Activated CD4-positive, alpha-beta memory T cell treated with anti-CD3 and anti-CD28 coated beads, Interleukin-2, amount 10 ng/mL, durations not matched to agents 7 days and 5 days (primary cell): ENCODE measurements at places on chromosomes 13 and 19.
A peak's percentile ranks its signal among the peaks of the same experiment; 100 is the strongest.

GRCh38 chr19:28990522-28990921 is 222.4 kb downstream of the UQCRFS1 start:
- DNase-seq: no peak

DNA sequence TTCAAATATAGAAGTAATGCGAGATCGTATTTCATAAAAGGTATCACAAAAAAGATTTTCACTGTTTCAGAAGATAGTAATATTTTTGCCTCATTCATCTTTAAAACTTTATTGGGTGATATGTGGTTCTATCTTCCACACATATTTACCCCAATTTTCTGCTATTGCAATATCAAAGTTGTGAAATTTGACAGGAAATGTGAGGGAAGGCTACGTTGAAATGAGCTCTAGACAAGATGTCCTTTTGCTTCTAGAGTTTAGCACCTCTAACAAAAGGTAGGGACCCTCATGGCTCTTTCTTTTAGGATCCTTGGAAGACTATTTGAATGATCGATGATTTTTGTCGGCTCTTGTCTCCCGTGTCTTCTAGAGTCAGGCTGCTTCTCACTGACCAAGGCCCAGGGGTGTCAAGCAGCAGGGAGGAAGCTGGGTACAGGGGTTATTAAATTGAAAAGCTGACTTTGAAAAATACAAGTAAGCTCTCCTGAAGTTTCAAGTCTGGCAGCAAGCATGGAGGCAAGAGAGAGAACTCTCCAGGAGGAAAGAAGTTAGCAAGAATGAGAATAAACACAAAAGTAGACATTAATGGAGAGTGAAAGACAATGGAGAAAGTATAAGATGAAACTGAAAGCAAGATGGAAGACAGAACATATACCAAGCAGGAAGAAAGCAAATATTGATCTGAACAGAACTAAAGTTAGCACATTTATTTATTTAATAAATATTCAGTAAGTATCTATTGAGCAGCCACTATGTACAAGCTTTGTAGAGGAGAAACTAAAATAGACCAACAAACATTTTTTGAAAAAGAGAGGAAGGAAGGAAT is 73.4 kb downstream of the RUBCNL start:
- no peak for DNase-seq

GRCh38 chr13:112448621-112449544 is 72.7 kb downstream of the SPACA7 start:
- peak; percentile 14 for DNase-seq

- DNase-seq: no peak
These were observed 29.4 kb upstream of the TFDP1 start for GRCh38 chr13:113555141-113555540.

DNA sequence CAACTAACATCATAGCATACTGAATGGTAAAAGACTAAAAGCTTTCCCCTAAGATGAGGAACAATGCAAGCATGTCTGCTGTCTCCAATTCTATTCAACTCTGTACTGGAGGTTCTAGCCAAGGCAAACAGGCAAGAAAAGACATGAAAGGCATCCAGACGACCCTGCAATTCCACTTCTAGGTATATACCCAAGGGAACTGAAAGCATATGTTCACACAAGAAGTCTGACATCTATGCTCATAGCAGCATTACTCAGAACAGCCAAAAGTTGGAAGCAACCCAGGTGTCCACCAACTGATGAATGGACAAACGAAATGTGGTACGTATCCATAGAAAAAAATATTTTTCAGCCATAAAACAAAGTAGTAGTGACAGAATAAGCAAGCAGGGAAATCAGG is 39.1 kb downstream of the PEPD start:
- no peak for DNase-seq

DNA sequence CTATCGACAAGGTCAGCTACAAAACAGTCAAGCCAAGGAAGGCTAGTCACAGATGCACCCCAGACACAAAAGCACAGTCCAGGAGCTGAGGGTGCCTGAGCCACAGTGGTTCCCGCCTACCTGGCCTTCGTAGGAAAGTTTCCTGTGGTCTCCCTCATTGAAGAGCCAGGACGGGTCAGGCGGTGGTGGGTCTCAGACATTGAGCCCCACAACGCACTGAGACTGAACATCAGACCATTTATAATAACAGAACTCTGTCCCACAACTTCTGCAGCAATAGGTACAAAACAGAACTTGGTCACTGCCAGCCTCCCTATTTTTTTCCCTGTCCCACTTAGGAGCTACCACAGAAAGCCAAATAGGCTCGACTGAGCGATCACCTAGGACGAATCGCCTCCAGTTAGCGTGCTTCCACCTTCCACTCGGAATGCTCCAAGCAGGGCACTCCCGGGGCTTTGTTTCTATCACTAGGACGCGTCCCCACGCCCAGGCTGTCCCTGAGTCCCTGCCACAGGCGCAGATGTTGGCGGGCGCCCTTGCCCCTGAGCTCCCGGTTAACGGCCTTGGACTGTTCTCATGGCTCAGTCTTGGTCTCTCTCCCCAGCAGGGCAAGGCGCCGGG is 640 bp upstream of the ZNF544 start:
- DNase-seq: no peak

GRCh38 chr13:63124863-63125262 is 1709.2 kb upstream of the PCDH20 start:
- no peak for DNase-seq

DNA sequence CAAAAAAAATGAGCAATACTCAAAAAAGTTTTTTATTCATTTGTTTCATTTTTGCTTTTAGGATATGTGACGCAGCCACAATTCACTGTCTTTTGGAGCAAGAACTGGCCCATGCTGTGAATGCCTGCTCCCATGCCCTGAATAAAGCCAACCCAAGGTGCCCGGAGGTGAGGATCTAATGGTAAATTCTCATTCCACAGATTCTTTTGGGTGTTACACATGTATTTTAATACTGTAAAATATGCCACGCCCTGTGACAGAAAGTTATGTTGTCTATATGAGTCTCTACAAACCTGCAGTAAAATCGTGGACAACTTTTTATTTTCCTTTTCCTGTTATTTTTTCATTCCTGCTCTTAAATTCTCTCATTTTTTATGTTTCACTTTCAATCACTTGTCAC is 57.5 kb upstream of the AKAP11 start:
- DNase-seq: no peak

GRCh38 chr19:43290568-43291359 is 21.4 kb upstream of the PSG9 start:
- no peak for DNase-seq

- DNase-seq: no peak
These were observed 30.1 kb downstream of the SCEL start for GRCh38 chr13:77565635-77566034.

DNA sequence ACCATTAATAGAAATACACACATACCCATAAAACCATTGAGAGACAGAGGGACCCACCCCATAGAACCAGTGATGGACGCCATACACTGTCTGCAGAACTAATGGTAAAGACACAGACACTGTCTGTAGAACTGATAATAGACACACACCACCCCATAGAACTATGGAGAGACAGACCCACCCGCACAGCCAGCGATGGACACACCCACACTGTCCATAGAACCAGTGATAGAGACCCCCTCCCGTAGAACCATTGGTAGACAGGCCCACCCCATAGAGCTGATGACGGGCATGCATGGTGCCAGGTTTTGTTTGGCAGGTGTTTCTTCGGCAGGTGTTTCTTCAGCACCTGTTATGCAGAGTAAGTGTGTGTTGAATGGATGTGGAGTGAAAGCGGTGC is 88.3 kb upstream of the TEX29 start:
- DNase-seq: no peak

GRCh38 chr19:14479975-14480699 is 5.0 kb upstream of the PTGER1 start:
- DNase-seq: peak; percentile 79

- DNase-seq: no peak
These were observed 172.2 kb downstream of the ABCC4 start for GRCh38 chr13:95129004-95129403.

DNA sequence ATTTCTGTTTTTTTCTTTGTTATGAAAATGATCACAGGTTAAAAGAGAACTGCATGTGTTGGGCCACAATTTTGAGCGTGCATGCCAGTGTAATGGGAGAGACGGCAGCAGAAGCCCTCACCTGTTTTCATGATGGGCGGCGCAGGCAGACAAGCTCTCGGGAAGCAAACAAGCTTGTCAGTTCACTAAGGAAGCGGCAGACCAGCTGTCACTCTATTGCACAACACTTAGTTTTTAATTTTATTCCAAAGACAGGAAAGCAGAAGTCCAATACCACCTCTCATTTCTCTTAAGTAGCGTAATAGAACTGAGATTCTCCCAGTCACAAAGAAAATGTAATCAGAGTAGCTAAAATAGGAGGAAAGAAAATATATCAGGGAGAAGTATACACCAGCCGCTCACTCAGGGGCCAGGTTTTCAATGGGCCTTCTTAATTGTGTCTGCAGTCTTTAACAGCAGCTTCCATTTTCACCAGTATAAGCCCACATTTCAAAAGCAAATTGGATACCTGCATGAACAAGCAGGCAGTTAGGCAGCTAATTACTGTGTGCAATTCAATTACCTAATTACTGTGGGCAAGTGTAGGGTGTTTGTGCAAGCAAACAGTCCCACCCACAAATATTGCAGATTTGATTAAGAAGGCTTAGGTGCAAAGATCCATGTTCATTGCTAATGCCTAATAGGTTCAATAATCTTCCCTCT is 711.4 kb downstream of the DIAPH3 start:
- no peak for DNase-seq

- no peak for DNase-seq
These were observed 1.9 kb downstream of the RAB11B start for GRCh38 chr19:8392017-8392591.

DNA sequence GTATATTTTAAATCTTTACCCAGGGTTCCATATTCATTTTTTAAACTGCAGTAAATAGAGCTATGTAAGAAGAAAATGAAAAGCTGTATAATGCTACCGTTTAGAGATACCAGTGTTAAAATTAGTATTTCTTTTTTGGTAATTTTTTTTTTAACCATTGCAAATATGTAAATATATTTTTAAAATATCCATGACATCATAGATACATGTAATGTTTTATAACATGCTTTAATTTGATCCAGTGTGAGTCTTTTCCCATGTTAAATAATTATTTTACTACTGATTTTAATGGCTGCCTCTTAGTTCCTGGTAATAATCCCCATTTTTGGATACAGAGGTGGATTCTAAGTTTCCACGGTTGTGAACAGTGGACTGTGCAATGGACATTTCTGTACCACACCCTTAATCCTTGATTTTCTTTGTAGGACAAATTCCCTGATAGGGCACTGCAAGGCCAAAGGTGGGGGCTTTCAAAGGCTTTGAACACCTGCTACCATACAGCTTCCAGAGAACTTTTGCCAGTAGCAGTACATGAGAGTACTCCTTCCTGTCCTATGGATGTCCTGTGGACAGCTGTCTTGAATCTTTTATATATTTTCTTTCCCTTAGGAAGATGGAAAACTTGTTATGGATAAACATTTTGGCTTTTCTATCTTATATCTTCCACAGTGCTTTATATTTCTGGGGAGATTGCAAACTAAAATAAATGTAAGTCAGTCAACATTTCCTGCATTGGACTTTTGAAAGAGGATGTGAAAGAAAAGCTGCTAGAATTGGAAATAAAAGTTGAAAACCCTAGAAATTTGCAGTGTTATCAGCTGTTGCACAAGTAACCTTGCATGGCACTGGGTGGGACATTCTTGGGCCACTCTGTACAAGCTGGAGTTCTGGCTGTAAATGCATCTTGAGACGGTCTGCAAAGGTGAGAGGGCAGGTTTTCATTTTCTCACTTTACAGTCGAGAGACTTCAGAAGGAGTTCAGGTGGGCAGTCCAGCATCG is 46.8 kb downstream of the ARHGEF7 start:
- no peak for DNase-seq

DNA sequence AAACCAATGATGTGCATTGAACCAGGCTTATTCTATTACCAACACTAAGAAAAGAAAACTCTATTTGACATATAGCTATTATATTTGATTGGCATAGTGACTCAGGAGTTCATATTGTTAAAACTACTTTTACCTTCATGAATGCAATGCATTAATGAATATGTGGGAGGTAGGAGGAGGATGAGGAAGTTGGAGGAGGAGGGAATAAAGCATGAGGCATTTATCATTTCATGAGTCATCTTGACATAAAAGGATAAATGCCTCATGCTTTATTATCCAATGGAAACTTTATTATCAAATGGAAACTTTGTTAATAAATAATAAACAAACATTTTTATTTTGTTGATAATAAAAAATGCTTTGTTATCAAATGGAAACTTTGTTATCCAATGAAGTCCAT is 116.5 kb downstream of the SPRY2 start:
- no peak for DNase-seq

DNA sequence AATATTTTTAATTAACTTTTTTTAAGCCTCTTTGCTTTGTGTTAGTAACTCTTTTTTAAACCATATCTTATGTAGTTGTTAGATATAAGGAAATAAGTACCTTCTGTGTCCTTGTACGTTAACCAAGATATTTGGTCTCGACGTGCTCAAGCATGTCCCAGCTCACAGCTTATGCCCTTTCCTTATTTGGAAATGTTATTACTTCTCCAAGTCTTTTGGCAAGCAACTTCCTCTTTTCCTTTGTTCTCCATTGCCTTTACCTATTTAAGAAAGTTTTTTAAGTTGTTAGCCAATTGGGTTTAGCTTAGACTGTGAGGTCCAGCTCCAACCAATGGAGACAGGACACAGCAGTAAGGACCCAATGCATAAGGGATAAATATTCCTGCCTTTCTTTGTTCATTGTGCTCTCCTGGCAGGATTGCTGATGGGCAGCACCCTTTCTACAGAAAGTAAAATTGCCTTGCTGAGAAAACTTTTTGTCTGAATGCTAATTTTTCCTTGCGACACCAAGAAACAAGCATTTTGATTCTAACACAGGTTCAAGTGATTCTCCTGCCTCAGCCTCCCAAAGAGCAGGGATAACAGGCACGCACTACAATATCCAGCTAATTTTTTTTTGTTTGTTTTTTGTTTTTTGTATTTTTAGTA is 5.2 kb downstream of the DKKL1 start:
- no peak for DNase-seq
